ENCODE measurements at places on chromosomes 3 and 15.
A peak's percentile ranks its signal among the peaks of the same experiment; 100 is the strongest.

- DNase-seq = no peak
These were observed 8.2 kb upstream of the TM6SF1 start for GRCh38 chr15:83099290-83099689.

DNA sequence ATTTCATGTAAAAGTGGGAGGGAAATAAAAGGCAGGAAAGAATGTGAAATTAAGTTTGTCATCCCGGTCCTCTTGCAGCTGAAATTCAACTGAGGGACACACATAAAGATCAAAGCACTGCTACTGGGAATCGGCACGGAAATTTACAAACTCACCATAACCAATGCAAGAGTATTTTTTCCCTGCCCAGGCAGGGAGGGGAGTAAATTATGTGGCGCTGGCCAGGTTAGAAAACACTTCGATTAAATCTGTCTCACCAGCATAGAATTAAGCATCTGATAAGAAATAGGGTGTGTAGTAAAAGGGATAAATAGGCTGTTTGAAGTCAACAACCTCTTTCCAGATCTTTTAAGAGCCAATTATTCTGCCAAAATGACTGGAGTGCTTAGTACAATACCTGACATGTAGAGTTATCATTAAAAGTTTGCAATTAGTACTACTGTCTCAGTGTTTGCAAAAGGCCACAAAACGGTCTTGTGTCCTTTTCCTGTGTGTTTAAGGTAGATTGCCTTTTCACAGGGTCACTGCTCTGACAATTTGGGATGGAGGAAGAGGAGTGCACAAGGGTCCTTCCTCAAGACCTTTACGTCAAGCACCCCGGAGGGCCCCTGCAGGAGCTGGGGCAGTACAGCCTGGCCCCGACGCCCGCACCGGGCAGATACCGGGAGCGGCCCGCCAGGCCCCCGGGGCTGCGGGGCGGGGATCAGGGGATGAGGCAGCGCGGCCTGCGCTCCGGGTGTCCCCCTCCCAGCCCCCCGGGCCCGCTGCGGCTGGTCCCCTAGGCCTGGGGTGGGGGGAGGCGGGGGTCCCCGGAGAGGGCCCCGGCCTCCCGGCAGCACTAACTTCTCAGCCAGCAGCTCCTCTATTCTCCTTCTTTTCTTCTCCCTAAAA is 651 bp downstream of the UBA3 start:
- no peak for DNase-seq

- DNase-seq = no peak
These were observed 158.4 kb downstream of the FAM43A start for GRCh38 chr3:194844046-194844445.

GRCh38 chr3:112512320-112512719 is 13.0 kb upstream of the BTLA start:
- no peak for DNase-seq

DNA sequence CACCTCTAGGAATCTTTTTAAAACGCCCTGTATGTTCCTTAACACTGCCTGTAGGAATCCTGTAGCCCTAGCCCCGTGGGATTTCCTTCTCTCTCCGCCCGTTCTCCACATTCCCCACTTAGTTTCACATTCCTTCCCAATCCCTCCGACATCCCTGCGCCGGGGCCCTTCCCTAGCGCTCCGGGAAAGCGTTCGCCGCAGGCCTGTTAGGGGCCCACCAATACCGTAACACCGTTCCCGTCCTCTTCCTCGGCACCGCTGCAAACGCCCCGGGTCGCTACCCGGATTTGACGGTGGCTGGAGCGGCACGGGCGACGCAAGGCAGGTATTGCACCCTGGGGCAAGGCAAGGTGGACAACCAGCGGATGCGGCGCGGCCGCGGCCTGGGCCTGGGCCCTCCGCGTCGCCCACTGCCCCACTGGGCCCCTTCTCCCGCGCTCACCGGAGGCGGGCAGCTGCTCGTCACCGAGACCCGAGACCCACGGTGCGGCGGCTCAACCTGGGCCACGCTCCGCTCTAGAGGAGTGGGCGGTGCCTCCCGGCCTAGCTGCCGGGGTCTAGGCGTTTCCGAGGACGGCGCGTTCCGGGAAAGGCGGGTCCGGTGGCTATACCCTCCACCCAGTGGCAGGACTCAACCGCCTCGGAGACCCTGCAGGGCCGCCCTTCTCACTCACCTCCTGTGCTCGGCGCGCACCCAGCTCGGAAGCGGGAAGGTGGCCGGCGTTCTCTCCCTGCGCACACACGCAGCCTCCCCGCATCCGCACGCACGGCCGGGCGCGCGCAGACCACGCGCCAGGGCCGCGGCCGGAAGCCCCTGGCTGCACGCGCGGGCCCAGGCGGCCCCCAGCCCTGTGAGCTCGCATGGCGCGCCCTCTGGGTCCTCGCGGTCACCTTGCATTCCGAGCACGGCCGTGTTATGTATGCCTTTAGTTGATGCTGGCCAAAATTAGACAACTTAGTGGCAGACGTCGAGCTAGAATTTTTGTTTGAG is at the start of gene B3GALNT1:
B3GALNT1 (minus strand) TSS at position 789 of the 991 bp plus-strand sequence. CDS start 18,595 bp downstream, outside the sequence.
- peak; percentile 43 for DNase-seq

DNA sequence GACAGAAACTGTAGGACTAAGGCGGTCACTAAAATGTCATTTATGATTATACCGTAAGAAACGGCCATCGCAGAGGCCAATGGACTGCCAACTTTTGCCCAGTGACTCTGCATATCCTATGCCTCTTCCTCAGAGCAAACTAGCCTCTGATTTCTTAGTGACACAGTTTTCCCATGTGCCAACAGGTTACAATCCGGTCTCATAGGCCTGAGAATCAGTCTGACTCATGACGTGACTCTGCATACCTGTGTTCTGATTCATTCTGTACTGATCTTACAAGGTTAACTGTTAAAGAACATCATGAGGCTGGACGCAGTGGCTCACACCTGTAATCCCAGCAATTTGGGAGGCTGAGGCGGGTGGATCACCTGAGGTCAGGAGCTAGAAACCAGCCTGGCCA is 17.8 kb downstream of the RUBCN start:
- no peak for DNase-seq

GRCh38 chr15:33136353-33136752 is 58.2 kb downstream of the FMN1 start:
- no peak for DNase-seq

DNA sequence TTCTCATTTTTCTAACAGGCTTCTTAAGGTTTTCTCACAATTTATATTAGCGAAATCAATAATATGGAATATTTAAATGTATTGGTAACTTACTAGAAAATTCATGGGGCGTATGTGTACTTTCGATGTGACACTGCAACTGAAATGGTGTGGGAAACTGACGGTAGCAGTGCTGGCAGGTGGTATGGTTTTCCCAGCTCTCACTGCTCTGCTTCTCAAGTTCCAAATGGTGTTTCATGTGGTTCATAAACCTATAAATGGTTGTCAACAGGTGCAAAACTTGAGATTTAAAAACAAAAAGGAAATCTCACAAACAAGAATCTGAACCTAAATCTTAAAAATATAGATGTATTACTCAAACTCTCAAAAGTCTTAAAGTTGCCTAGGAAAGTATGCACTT is 54.7 kb downstream of the ZNF280D start:
- DNase-seq = no peak

DNA sequence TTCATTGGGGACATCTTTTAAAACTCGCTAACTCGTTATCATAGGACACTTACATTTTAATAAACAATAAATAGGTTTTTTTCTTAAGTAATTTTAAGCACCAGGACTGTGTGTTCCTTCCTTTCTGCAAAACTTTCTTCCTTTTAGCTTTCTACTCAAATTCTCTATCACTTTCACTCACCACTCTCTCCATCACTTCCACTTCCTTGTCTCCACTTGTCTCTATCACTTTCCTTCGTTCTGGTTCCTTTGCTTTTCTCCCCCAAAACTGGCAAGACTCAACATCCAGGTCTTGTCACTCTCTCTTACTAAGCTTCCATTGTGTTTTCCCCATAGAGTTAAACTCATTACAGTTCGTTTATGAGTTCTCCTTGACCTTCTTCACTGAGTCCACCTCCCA is 99.0 kb downstream of the ZPLD1 start:
- no peak for DNase-seq

GRCh38 chr15:66704019-66704802 is 2.2 kb downstream of the SMAD6 start:
- no peak for DNase-seq

DNA sequence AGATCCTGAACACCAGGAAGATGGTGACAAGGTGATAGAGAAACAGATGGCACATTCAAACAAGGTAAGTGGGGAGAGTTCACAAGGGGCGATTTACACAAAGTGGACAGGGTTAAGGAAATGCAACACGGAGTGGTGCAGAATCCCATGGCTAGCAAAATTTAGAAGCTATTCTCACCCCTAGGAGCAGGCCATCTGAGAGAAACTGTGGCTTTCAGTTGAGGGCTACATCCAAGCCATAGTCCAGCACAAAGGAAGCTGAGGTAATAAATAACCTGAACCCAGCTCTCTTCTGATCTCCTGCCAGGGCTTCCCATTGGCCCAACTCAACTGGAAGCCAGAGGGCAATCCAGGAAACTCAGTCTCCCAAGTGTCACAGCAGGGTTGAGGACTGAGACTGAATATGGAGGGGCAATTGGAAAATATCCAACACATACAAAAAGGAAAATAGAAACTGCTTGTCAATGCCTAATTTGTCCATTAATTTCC is 1.2 kb upstream of the ZNF445 start:
- no peak for DNase-seq

DNA sequence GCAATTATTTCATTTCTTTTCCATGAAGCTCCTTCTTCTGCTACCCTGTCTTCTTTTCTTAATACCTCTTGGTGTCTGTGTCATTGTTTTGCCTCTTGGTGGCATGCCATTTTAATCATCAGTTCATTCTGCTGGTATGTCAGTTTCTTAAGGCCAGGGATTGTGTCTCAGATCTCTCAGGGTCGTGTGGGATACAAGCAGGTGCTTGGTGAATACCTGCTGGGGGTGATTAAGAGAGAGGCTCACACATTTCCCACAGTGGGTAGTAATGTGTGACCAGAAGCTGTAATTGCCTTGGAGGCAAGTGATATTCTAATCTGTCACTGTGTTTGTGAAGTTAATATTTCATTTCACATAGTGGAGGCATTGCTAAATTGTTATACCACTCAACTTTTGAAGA is 361.4 kb upstream of the TRIM42 start:
- DNase-seq = no peak

DNA sequence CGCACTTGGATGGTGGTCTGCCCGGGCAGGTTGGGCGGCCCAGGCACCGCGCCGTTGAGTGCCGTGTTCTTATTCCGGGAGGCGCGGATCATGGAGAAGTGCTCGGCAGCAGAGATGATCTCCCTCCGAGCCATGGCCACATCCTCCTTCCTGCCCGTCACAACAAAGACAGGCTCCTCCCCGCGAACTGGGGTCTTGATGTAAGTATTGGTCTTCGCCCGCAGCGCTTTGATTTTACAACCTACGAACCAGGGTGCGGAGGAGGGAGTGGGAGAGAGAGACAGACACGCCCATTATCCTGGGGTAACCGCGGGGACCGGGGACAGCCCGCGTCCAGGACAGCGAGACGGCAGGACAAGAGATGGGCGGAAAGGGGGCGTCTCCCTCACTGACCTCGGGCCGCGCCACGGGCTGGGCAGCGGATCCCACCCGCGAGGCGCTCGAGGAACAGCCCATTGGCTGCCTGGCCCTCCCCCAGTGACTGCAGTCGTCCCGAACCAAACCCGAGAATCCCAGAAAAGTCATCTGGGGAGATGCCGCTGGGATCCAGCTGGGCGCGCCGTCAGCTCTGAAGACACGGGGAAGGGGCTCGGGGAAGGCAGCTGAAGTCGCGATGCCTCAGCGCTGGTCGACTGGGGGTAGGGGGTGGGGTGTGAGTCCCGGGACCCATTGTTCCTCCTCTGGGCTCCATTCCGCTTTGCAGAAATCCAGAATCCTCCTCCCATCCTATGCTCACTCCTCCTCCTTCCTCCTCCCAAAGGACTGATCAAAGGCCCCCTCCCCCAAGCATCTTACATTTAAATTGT is 1.2 kb downstream of the MEX3B start:
- peak; percentile 35 for DNase-seq

DNA sequence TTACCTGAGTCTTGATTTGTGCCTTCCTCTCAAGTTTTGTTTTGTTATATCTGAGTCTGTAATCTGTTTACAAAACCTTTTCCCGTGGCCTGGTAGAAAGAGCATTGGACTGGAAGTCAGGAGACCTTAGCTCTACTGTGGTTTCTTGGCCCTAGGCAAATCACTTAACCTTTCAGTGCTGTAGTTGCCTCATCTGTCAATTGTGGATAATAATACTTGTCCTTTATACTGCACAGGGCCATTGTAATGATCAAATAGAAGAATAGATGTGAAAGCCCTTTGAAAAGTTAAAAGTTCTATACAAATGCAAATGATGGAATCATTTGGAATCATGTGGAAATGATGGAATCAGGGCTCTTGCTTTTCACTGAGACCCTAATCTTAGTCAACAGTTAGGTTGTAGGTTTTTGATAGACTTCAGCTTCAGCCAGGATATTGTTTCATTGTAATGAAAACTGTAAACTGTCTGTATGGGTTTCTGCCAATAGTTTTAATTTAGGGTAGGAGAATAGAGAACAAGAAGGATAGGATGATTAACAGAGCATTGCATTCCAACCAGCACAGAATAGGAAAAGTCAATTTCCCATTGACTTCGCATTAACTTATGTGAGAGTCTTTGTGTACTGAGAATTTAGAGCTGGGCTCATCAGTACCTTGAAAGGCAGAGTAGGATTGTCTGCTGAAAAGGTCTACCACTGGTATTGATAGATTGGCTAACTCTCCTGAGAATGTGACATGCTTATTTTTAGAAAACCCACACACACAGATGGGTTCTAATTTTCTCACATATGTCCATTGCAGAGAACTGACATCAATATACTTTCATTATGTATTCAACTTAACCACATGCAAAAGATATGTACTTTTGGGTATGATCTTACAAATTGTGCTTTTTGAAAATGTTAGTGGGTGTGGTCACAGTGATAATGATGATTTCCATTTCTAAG is 21.8 kb downstream of the MAP2K5 start:
- DNase-seq = no peak

GRCh38 chr15:96358821-96359615 is 28.5 kb downstream of the NR2F2 start:
- DNase-seq = no peak

- DNase-seq = no peak
These were observed 74.9 kb downstream of the FAM43A start for GRCh38 chr3:194760494-194761137.

DNA sequence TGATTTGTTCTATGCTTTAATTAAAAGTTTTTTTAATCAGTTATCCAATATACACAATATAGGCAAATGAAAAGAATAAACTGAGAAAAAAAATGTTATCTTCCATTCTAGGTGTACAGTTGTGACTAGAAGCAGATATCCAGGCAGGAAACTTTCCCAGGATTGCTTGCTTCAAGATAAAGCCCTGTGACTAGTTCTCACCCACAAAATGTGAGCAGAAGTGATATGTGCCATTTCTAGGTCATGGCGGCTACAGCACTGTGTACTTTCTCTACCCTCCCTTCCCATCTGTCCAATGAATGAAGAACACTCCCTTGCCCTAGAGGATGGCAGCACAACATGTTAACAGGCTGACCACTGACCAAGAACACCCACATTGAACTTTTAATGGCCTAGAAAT is 110.5 kb upstream of the STT3B start:
- DNase-seq = no peak

Data from activated CD4-positive, alpha-beta memory T cell treated with anti-CD3 and anti-CD28 coated beads, Interleukin-2, amount 10 ng/mL, durations not matched to agents 7 days and 5 days (primary cell).